ENCODE measurements at places on chromosomes 7 and 10.
A peak's percentile ranks its signal among the peaks of the same experiment; 100 is the strongest.

DNA sequence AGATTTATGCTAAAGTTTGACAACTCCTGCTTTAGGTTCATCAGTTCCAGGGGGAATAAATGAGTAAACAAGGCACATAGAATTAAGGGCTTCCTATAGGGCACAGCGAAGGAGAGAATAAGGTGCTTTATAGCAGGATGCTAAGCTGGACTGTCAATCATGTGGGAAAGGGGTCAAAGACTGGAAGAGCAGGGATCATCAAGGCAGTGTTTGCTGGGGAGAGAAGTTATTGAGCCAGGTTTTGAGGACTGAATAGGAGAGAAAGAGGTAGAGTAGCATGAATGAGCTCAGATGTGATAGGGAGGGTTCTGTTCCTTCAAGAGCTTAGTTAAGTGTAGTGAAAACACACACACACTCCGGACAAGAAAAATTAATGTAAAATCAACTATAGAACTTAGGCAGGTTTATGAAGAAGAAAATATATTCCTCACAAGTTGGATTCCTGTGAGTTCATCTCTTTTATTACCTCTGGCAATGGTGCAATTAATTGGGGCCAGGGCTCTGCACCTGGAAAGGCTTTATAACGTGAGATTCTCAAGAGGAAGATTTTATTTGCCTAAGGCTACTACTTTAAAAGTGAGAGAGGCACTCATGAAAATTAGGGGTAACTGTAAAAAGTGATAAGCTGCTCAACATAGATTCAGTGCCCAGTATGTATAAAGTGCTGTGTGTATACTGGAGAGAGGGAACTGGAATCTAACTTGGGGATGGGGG, 222.4 kb downstream of the AUTS2 start:
- DNase-seq = no peak

- peak; percentile 28 for DNase-seq
Observed at GRCh38 chr7:16811551-16811950, 6.8 kb upstream of the AGR2 start.

GRCh38 chr7:55063061-55063460, 44.2 kb downstream of the EGFR start:
- DNase-seq = peak; percentile 73

GRCh38 chr7:85230623-85231022, 43.8 kb upstream of the SEMA3D start:
- DNase-seq = no peak

GRCh38 chr7:77858278-77858677, 59.7 kb downstream of the PHTF2 start:
- no peak for DNase-seq

DNA sequence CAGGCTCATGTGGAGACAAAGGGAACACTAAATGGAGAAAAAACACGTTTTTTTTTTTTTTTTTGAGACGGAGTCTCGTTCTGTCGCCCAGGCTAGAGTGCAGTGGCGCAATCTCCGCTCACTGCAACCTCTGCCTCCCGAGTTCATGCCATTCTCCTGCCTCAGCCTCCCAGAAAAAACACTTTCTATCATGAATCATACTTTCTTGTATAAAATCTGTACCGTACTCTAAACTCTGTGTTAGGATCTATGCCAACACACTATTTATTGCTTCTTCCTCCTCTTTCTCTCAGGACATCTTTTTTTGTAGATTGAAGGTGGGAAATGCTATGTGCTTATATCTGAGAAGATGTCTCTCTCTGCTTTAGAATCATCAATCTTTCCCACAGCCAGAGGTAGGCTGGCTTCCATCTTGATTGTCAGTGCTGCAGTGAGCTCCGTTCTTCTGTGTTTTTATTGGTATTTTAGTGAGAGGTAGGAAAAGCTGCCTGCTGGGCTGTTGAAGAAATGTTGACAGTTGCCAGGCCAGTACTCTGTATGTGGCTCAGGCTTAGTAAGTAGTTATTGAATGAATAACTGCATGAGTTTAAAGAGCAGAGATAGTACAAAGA, 101.1 kb downstream of the GPR85 start:
- DNase-seq = peak; percentile 85

GRCh38 chr7:70346844-70347462, 748.7 kb downstream of the AUTS2 start:
- DNase-seq = no peak

GRCh38 chr7:122211362-122211761, 67.3 kb upstream of the AASS start:
- no peak for DNase-seq

GRCh38 chr7:7577888-7578287, 11.2 kb downstream of the MIOS start:
- DNase-seq = no peak

DNA sequence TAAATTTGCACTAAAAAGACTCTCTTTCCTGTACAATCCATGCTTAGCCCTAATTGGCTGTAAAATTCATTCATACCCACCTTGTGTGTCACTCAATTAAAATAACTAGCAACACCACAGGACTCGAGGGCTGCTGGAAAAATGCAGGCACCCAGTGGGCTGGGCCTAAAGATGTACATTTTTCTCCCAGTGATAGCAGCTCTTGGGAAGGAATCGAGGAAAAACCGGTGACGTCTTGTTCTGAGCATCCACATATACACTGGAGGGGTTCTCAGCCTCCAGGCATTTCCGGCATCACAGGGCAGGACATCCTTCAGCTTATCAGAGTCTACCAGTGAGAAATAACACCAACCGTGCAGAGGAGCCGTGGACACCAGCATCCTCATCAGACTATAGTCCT, 85.8 kb upstream of the PITRM1 start:
- DNase-seq = no peak

DNA sequence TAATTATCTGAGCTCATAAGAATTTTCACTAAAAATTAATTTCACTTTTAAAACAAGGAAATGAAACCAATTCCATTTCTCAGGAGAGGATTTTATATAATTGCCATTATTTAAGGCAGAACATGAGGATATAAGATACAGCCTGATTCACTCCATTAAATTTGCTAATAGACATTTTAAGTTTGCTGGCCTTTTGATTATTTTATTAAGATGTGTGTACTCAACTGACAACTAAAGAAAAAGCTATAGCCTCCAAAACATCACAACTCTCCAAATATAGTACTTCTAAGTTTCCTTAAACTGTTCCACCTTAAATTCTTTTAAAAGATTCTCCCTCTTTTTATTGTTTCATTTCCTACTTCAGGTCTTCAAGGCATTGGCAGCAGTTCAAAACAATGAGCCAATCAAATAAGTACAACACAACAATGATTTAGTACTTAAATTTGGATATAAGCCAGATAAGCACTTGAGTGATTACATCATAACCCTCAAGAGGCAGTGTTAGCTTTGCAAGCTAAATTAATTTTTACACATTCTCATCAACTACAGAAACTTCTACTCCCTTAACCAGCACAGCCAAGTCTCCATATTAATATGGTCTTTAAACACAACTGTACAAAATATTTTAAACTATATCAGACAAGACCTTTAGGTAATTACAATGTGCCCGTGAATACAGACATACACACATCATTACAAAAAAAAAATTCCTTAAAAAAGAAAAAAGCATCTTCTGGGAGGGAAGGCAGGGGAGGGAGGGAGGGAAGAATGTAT, 121.8 kb downstream of the KMT2C start:
- peak; percentile 83 for DNase-seq

GRCh38 chr7:583410-584121, 63.9 kb upstream of the PDGFA start:
- DNase-seq = no peak

GRCh38 chr10:106706127-106706526, 458.4 kb downstream of the SORCS1 start:
- no peak for DNase-seq

DNA sequence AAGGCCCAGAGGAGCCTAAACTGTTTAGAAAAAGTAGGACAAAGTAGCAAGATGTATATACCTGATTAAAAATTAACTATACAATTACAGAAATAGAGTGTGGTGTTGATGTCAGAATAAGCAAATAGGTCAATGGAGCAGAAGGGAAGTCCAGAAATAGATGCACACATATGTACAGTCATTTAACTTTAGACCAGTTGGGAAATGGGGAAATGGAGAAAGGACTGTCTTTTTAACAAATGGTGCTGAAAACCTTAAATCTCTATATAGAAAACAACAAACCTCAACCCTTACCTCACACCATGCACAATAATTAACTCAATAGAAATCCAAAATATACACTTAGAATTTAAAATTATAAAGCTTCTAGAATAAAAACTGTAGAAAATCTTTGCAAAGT, 72.2 kb downstream of the CH25H start:
- no peak for DNase-seq

DNA sequence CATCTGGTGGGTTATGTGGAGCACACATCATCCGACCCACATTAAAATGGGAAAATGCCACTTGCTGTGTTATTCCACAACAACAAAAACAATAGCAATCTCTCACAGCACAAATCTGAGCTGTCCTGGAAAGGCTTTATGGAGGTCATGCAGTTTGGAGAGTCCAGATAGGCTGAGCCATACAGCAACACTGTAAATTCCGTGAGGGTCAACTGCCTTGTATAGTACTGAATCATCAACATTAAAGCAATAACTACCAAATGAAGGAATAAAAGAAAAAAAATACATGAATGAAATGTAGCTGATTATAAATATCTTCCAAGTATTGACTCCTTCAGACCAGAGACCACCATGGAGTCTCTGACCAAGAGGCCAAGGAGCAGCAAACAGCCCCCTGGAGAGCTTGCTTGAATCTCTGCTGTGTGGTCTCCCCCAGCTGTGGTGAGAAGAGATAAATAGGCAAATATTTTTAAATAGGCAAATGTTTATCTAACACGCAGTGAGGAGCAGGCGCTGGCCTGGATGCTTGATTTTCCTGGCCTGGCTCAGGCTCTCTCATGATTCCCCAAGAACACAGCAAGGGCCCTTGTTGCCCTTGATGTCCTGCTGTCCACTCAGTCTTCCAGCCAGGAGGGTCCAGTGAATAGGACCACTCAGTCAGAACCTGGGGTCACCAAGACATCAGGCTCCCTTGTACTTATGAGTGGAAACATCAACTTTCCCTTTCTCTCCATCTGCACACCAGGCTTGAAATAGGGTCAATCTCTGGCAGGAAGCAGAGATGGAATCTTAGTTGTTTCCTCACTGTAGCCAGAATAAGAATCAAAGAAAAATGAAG, 1021.3 kb downstream of the XPNPEP1 start:
- DNase-seq = no peak

DNA sequence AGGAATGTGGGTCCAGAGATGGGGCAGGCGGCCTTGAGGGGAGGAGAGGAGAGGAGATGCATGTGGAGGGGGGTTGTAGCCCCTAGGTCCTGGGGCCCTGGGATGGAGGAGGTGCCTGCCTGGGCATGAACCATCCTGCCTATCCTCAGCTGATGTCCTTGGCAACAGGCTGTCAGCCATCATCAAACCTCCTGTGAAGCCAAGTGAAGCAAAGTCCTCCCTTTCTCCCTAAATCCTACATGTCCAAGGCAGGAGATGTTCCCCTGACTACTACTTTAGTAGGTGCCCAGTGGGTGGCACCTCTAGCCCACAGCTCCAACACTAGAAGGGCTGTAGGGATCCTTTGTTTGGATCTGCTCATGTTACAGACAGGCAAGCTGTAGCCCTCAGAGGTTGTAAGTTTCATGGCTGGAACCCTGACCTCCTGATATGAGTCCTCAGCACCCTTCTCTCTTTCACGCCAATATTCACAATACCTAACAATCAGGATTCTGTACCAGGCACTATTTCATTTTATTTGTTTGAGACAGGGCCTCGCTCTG, 66.6 kb upstream of the SYPL1 start:
- peak; percentile 67 for DNase-seq

DNA sequence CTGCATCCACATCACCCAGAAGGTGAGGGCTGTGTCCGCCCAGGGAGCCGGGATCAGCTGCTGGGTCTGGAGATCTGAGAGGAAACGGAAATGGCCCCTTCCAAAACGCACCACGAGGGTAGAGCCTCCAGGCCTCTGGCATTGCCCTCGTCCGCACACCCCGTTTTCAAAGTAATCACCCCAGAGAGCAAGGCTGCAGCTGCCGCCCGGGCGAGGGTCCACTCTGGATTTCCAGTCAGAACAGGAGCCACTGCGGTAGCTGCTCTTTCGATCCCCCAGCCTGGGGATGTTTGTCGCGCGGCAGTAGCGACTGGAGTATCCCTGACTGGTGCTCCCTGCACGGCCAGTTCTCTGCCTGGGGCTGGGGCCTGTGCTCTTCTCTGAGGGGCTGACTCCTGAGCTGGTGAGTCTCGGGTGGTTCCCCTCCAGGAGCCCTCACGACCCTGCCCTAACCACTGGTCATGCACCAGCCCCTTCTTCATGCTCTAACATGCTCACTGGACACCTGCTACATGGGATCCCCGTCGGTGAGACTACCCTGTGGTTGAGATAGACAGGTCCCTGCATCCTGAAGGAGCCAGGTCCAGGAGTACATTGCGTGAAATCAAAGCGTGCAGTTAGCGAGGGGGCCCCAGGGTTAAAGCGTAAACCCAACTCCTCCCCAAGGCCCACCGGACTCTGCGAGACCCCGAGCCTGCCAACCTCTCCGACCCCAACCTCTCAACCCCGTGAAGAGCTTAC, 99.2 kb downstream of the FOXL3 start:
- no peak for DNase-seq

DNA sequence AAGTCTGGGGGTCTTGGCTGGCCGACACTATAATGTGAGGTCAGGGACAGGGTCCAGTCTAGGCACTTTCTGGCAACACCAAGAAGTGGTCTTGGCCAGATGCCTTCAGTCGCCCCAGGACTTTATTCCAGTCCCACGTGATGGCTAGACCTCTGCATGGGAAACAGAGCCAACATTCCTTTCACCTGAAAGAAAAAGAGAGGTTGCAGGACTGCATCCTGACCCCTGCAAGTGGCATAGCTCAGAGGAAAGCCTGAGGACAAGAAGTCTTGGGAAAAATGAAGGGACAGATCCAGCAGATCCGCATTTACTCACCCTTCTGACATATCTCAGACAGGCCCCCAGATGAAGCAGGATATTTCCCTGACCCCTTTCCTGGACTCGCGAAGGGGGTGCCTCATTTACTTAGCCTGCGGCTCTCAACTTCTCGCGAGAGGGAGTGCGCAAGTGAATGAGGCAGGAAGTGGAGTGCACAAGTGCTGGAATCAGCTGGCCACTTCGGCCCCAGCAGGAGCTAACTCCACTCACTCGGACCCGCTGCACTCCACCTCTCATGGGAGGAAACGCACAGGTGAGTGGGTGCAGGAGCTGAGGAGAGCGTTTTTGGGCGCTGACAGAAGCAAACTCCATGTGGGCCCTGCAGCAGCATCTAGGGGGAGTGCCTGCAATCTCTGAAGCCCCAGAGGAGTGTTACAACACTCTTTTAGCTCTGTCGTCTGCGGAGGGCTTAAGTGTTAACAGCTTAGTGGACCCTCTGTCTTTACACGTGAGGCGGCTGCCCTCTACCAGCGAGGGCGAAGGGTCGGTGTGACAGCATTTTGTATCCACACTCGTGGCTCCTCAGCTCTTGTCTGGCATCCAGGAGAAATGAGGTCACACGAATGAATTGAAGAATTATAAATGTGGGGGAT, 916.2 kb upstream of the GHITM start:
- DNase-seq = no peak

DNA sequence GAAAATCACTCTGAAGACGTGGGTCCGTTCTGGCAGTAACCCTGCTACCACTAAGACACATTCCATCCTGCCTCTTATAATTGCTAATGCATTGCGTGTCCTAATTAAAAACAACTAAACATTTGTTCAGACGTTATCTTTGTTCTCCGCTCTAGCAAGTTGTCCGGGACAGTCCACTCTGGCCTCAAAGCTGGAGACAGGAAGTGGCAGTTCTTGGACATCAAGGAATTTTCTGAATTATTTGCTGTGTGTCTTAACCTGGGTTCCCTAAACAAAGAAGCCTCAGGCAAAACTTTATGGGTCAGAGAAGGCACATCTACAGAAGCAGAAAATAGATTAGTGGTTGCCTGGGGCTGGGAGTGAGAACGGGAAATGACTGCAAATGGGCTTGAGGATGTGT, 199.1 kb downstream of the CALN1 start:
- DNase-seq = no peak

Data from fibroblast of mammary gland (primary cell).